CD4-positive, alpha-beta T cell (primary cell): ENCODE measurements at places on chromosomes 5 and 9. TPM values are rescaled to one million over a fixed set of nuclear protein-coding genes. Genes with fewer than 3 reads are reported as not detected.

DNA sequence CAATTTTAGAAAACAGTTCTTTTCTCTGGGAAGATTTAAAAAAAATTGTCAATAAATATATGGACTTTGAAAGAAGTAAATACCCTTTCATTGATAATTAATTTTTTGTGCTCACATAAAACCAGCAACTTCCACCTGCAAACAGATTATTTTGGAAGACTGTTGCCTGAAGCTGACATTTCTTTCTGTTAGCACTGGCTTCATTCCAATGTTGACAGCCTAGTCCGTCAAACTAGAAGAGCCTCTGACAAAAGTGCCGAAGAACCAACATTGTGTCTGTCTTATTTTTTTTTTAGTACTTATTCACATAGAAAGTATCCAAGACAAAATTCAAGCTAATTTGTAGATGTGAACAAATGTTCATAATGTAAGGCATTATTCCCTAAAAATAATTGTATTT lies 108.6 kb upstream of the TMEM161B start:
- H3K36me3 ChIP-seq = no peaks in the 10 kb centered on the region
- DNase-seq = no peak
- H3K27me3 ChIP-seq = no peaks in the 10 kb centered on the region
- H3K4me3 ChIP-seq = no peak overlapping the region
- no peaks in the 10 kb centered on the region for H3K4me1 ChIP-seq

GRCh38 chr9:75183306-75183705 lies 95.0 kb downstream of the OSTF1 start:
- no peak overlapping the region for H3K4me3 ChIP-seq
- no peak overlapping the region for H3K27ac ChIP-seq
- H3K27me3 ChIP-seq = no peaks in the 10 kb centered on the region
- no peak for DNase-seq

- no peaks in the 10 kb centered on the region for H3K36me3 ChIP-seq
- DNase-seq = no peak
- no peaks in the 10 kb centered on the region for H3K27me3 ChIP-seq
- H3K4me1 ChIP-seq = no peaks in the 10 kb centered on the region
- H3K27ac ChIP-seq = no peak overlapping the region
- no peak overlapping the region for H3K4me3 ChIP-seq
These were observed 7.2 kb downstream of the C1QTNF2 start for GRCh38 chr5:160363211-160363610.

- no peak for DNase-seq
- H3K36me3 ChIP-seq = no peaks in the 10 kb centered on the region
- no peaks in the 10 kb centered on the region for H3K4me1 ChIP-seq
- no peak overlapping the region for H3K4me3 ChIP-seq
- no peak overlapping the region for H3K27ac ChIP-seq
- H3K27me3 ChIP-seq = no peaks in the 10 kb centered on the region
These were observed 125.6 kb downstream of the LPAR1 start for GRCh38 chr9:110912419-110913291.

DNA sequence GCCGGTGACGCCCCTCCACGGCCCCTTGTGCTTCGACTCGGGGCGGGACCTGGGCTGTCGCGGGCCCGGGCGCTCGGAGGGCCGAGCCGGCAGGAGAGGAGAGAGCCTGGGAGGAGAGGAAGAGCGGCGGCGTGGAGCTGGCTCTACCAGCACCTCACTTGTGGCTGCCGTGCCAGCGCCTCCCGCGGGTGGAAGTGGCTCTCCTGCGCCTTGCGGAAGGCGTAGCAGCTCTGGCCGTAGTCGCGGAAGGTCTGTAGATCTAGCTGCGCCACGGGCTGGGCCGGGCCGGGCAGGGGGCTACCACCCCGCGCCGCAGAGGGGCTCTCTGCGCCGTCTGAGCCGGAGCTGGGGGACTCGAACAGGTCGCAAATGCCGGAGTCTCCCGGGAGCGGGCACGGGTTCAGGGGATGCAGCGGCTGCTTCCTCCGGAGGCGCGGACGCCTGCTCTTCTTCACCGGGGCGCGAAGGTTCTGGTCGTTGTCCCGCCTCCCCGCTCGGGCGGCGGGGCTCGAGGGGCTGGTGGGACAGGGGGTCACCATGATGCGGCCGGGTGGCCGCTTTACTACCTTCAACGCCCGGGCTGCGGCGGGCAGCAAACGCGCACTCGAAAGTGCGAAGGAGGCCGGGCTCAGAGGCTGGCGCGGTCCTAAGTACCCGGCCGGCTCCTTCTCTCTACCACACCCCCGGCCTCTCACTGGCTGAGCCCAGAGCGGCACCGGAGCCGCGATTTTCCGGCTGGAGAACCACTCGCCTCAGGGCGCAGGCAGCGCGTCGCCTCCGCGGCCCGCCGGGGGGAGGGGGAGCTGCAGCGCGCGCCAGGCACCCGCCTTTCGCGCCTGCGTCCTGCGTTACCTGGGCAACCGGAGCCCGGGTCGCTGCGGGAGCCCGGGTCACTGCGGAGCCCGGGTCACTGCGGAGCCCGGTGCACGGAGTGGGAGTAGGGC lies at the start of gene CCNO:
Gene CCNO (minus strand): TSS at position 624 of the 944 bp plus-strand sequence. CDS start 85 bp downstream, at position 539.
- no peaks in the 10 kb centered on the region for H3K36me3 ChIP-seq
- H3K27ac ChIP-seq = no peak within 1 kb of the TSS

- DNase-seq = no peak
- no peak overlapping the region for H3K27ac ChIP-seq
- peaks cover 2% of the 10 kb centered on the region for H3K36me3 ChIP-seq
These were observed 65.8 kb upstream of the STXBP1 start for GRCh38 chr9:127546125-127546832.

- no peaks in the 10 kb centered on the region for H3K27me3 ChIP-seq
- no peak for DNase-seq
- no peak overlapping the region for H3K4me3 ChIP-seq
These were observed 39.3 kb downstream of the CLINT1 start for GRCh38 chr5:157819502-157820115.

GRCh38 chr5:146070746-146071145 lies 34.6 kb downstream of the PLAC8L1 start:
- H3K4me3 ChIP-seq = no peak overlapping the region
- no peaks in the 10 kb centered on the region for H3K36me3 ChIP-seq
- H3K27me3 ChIP-seq = peaks cover 2% of the 10 kb centered on the region
- H3K27ac ChIP-seq = no peak overlapping the region

DNA sequence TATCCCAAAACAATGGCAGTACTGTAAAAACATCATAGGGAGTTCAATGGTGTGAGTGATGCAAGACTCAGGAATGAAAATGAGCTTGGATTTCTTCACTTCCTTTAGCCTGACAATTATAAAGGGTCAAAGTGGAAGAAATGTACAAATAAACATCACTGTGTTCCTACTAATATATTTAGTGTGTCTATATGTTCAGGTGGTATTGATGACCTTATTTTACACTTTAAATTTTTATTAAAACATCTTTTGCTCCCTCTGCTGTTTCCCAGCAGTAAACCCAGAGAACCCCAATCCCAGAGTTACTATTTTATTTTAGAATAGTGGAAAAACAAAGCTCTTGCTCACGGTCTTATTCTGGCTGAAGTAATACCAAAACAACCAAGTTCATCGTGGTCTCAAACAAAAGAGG lies 2.0 kb downstream of the LOX start:
- H3K4me1 ChIP-seq = peaks cover 18% of the 10 kb centered on the region
- no peak overlapping the region for H3K4me3 ChIP-seq
- H3K27ac ChIP-seq = no peak overlapping the region
- no peaks in the 10 kb centered on the region for H3K36me3 ChIP-seq

DNA sequence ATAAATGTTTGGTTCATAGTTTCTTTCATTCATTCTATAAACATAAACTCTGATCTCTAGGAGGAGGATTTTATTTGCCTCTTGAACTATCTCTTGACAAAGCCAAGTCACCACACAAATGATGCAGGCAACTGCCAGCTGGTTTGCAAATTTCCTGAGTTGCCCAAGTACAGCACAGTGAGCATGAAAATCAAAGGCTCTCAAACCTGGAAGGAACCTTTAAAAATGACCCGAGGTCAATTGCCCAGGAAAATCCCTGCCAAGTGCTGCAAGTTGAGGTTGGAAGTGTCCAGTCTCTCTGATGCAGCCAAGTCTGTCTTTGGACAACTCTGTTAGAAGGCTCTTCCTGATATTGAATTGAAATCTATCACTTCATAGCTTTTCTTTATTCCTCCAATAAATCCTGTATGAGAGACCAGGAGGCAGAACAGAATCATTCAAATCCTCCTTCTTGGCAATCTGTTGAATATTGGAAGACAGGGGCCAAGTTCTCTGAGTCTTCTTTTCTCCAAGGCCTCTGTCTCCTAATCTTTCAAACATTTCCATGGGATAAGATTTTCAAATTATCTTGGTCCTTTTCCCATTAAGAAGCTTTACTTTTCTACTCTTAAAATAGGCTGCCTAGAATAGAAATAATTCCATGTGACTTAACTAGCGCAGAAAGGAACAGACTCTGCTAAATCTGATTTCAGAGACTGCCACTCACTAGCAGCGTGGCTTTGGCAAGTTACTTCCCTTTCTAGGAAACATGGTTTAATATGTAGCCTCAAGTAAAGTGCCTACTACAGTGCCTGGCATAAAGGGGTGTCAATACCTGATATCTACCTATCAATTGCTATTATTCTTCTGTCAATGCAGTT lies 159.2 kb downstream of the SNX18 start:
- no peaks in the 10 kb centered on the region for H3K36me3 ChIP-seq
- DNase-seq = no peak
- no peaks in the 10 kb centered on the region for H3K27me3 ChIP-seq

DNA sequence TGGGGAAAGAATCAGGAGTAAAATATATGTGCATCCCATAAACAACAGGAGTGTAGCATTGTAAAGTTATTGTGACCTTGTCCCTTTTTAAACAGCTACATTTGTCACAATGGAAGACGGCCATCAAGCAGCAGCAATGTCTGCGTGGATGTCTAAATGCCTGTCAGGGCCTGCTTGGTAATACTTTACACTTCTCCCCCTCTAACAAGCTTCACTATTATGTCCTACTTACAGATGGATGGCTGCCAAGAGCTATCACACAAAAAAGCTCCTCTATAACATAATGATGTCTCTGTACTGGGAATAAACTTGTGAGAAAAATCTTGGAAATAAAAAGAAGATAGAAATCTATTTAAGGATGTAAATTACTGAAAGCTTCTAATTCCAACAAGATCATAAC lies 213.0 kb downstream of the FBXL17 start:
- no peaks in the 10 kb centered on the region for H3K36me3 ChIP-seq
- no peaks in the 10 kb centered on the region for H3K4me1 ChIP-seq
- no peaks in the 10 kb centered on the region for H3K27me3 ChIP-seq
- no peak for DNase-seq
- H3K27ac ChIP-seq = no peak overlapping the region

DNA sequence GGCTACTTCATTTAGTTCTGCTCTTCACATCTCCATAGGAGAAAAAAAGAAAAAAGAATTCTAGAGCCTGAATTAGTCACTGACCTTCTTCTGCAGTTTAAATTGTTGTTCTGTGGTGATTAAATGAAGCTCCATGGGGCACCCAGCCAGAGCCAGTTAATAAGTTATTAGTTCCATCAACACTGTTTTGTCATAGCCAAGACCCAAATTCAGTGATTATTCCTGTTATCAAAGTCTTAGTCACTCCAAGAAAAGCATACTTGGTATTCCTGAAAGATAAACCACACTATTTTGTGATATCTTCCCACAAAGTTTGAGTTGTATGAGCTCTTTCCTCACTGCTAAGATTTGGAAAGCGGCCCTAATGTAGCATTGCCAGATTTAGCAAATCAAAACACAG lies 134.8 kb upstream of the RGMB start:
- H3K27me3 ChIP-seq = no peaks in the 10 kb centered on the region
- no peak overlapping the region for H3K27ac ChIP-seq
- H3K36me3 ChIP-seq = no peaks in the 10 kb centered on the region
- no peaks in the 10 kb centered on the region for H3K4me1 ChIP-seq
- H3K4me3 ChIP-seq = no peak overlapping the region
- DNase-seq = no peak

The GFI1B gene
- 0.58 TPM for total RNA-seq

The APC gene
- 22.8 TPM for total RNA-seq

The FBN2 gene
- not detected for total RNA-seq
